ENCODE measurements at places on chromosomes 1 and 21.
A peak's percentile ranks its signal among the peaks of the same experiment; 100 is the strongest.

DNA sequence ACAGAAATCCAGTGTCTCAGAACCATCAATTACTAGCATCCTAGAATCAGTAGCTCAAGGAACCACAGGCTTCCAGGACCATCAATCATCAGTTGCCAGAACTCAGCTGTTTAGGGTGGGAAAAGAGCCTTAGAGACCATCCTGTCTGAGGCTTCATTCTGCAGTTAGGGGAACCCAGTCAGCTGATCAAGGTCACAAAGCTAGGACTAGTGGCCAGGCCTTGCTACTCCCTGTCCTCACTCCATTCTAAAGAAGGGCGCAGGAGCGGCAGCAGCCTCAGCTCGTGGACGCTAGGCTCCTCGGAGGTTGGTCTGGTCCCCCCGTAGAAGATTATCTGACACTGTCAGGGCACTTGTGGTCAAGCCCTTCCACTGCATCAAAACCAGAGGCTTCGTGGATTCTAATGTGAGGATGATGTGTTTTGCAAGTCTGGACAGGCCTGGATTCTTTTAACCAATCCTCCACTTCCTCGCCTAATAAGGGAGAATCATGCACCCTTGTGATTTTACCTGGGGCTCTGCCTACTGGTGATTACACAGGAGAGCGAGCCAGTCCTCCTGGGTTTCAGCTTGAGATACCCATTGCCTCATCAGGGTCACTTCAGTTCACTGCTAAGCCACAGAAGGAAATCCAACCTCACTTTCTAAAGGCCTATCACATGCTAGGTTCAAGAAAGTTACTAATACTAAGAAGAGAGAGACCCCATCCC lies 41.7 kb upstream of the IFFO2 start:
- DNase-seq: no peak

DNA sequence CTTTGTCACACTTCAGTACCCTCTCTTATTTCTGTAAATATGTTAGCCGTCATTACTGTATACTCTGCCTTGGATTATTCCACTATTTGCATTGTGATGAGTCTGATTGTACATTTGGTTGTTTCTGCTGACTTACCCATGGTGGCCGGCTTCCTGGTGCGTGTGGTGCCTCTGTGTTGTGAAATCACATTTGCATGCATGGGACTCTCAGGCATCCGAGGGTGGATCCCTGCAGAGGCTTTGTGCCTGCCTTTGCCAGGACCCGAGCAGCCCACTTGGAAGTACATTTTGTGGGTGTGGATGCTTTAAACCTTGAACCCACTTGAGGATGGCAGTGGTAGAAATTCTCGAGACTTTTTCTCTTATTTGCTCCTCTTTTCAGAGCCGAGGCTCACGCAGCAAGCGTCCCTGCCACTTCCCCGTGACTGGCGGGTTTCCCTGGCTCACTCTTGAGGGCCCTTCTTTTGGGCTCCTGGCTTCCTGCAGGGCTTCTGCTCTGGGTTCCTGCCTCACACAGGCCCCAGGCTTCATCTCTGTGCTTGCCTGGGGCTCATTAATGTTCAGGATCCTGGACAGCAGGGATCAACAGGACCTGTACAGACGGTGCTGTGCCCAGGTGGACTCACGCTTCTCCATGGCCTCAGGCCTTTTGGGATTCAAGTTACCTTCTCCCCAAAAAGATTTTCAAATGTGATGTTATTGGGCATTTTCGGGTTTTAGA lies 36.6 kb downstream of the POFUT2 start:
- no peak for DNase-seq

DNA sequence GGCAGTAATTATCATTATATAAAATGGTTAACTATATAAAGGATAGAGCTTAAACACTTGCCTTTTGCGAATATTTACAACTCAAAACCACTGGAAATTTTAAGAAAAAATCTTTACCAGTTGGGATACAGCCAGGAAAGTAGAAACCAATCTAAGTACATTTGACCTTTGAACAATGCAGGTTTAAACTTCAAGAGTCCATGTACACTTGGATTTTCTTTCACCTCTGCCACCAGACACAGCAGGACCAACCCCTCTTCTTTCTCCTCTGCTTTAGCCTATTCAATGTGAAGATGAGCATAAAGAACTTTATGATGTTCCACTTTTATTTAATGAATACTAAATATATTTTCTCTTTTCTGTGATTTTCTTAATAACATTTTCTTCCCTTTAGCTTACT lies 361.1 kb downstream of the NEGR1 start:
- no peak for DNase-seq

DNA sequence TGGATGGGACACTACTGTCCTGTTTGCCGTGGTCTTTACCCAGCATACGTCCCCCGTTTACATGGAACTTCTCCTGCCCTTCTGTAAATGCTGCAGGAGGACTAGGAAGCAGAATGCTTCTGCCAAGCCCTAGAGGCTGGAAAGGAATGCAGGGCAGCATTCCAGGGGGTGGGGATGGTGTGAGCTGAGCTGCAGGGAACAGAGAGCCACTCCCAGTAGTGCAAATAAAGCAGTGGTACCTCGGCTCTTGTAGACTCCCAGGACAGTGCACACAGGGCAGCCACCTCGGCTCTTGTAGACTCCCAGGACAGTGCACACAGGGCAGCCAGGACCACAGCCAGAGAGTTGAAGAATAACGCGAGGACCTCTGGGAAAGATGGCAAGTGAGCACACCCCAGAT lies 35.4 kb downstream of the PTPRU start:
- no peak for DNase-seq

DNA sequence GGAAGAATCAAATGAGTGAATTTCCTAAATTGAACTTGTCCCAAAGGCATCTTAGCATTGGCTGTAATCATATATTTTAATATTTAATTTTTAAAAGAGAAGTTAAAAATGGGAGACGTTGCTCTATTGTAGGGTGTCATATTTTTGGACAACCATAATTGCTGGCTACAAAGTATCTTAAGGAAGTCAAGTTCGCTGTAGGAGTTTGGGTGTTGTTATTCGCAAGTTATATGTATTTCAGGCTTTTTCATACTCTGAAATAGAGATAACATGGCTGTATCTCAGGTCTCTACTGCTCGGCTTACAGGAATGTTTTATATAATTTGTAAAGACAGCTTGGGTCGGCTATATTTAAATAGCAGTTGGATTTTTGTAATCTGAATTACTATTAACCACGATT lies 852 bp downstream of the TMEM50A start:
- DNase-seq: no peak

DNA sequence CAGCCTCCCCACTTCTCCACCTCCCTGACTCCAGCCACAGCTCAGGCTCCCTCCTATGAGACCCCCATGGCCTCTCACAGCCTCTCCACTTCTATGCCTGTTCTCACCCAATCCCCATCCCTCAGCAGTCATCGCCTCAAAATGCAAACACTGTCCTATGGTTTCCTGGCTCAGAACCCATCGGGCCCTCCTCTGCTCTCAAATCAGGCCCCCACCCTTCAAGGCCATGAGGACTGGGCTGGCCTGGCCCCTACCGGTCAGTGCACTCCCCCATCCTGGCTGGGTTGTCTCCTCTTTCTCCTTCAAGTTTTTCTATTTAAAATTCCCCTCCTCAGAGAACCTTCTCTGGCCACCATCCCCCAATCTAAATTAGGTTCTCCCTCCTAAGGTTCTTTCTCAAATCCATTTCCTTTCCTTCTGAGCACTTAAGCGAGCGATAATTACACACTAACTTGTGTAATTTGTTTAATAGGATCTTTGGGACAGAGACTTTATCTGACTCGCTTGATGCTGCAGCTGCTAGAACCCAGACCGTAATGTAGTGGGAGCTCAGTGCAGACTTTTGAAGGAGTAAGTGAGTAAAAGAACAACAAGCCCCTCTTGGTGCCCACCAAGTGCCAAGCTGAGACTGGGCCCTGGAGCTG lies 347.2 kb downstream of the MATN1 start:
- DNase-seq: no peak

GRCh38 chr1:223036479-223036845 lies 106.6 kb downstream of the TLR5 start:
- no peak for DNase-seq

DNA sequence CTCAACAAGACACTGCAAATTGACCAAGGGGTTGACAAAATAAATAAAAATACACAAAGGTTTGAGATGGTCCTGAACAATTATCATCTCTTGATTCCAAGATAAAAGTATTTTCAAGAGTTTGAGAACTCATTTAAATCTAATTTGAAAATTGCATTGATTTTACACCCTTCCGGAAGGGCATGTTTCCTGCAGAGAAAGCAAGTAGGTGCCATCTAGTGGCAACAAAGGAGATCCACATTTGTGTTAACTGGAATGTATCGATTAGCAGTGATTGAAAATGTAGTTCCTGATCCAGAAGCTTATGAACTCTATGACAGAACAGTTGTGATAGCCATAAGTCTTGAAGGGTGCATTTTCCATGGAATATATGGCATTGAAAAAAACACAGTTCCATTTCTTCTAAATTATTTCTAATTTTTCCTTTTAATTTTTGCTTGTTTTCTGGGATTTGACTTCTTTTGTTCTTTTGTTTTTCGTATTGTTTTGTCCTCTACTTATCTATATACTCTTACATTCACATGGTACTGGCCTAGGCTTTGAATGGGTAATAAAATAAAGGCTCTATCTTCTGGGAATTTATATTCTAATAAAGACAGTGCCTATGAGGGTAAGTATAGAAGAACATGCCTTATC lies 143.7 kb downstream of the DNM3 start:
- no peak for DNase-seq

- no peak for DNase-seq
Measured at GRCh38 chr1:3662080-3662671, 9.9 kb downstream of the TP73 start.

DNA sequence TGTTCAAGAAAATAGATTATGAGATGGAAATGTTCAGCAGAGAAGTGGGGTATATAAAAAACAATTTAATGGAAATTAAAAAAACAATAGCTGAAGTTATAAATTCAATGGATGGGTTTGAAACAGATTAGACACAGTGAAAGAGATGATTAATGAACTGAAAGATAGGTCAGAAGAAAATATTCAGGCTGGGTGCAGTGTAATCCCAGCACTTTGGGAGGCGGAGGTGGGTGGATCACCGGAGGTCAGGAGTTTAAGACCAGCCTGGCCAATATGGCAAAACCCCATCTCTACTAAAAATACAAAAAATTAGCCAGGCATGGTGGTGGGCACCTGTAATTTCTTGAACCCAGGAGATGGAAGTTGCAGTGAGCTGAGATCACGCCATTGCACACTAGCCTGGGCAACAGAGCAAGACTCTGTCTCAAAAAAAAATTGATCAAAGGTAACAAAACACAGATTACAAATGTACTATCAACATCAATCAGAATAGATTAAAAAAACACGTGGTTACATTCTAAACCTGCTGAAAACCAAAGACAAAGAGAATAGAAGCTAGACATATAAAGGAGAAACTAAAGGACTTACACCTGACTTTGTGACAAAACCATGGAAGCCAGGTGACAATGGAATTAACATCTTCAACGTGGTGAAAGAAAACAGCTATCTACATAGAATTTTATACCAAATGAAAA lies 4.8 kb upstream of the SUMO3 start:
- no peak for DNase-seq

DNA sequence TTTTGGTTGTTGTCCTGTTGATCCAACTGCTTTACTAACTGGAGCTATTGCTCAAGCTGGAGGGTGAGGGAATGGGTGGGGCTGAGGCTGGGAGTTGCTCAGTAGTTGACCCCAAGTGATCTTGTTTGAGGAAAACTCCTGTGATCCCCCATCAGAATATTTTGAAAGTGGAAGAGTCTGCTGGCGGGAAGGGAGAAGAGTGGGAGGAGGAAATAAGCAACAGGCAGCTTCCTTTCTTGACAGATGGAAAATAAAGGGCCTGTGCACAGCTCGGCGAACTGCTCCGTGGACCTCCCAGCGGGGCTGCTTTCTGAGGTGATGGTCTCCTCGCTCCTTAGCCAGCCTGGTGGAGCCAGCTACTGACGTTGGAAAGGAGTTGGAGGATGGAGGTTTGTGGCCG lies 199.1 kb upstream of the LMO4 start:
- no peak for DNase-seq

DNA sequence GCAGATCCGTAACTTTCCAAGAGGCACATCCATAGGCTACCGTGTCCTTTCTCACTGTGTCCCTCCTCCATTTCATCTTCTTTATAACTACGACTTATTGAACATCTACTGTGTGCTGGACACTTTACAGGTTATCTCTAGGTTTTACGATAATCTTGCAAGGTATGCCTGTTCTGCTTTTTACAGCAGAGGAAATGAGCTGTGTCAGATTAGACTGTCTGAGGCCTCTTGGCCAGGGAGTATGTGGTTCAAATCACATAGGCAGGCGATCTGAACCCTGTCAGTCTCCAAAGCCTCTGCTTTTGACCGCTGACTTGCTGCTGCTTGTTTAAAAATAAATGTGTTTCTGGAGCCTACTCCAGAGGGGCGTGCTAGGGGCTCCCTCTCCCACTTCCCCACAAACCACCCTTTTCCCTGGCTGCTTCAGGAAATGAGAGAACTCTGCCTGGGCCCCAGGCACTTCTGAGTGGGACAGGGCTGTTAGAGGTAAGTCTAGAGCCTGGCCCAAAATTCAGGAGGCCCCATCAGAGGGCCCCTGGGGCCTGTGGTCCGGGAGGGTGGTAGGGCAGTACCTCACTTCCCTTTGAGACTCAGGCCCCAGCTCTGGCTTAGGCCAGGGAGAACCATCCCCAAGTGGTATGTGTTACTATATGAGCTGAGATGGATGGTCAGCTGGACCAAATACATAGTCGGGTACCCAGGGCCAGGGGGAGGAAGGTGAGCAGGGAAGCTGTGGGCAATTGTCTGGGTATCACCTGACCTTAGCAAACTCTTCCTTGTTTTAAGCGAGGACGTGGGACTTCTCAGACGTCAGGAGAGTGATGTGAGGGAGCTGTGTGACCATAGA lies 4.4 kb downstream of the PSEN2 start:
- DNase-seq: no peak

- no peak for DNase-seq
Measured at GRCh38 chr1:151540982-151541377, 871 bp downstream of the TUFT1 start.

DNA sequence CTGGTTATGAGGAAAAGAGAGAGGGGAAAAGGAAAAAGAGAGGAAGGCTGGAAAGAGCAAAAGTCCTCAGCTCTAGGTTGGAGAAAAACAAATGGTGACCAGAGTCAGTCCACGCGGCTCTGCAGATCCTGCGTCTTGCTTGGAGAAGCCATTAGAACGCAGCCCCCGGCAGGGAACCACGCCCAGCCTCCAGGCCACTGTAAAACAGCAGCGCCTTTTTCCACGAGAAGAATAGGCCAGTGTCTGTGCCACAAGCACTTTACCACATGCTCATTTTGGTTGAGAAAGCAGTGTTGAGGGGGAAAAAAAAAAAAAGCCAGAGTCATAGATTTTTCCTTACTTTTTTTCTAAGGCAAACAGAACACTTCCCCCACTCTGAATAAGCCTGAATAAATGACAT lies 846.9 kb upstream of the ADAMTS5 start:
- DNase-seq: no peak

GRCh38 chr1:153688276-153688675 lies 9.8 kb downstream of the NPR1 start:
- DNase-seq: no peak

- DNase-seq: peak; percentile 67
Measured at GRCh38 chr1:17405898-17406759, 33.3 kb downstream of the RCC2 start.

DNA sequence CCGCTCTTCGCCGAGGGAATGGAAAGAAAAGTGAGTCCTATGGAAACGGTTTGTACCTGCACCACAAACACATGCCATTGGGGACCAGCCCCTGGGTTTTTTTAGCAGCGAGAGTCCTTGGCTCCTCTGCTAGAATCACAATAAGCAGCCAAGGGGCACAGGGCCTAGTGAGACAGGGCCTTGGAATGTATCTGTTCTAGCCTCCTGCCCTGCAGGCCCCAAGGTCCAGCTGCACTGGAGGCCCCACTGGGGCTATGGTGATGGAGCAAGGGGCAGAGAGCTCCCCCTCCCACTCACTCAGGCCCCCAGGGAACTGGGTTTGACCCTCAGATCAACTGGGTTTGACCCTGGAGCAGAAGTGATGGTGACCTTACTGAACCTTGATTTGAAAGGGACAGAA lies 14.4 kb downstream of the SHISA4 start:
- no peak for DNase-seq
